Chondrocyte (in vitro differentiated cells): ENCODE measurements at places on chromosomes 4 and X. TPM values are rescaled to one million over a fixed set of nuclear protein-coding genes. Genes with fewer than 3 reads are reported as not detected.

GRCh38 chrX:9906919-9907318 is 60.2 kb upstream of the CLDN34 start:
- peaks cover 48% of the 10 kb centered on the region for H3K4me1 ChIP-seq
- H3K36me3 ChIP-seq: no peaks in the 10 kb centered on the region
- no peaks in the 10 kb centered on the region for H3K27me3 ChIP-seq

PAK3 gene
- 0.27 to 0.46 TPM (median 0.41 TPM) in 3 replicates for total RNA-seq

- no peaks in the 10 kb centered on the region for H3K4me1 ChIP-seq
- no peaks in the 10 kb centered on the region for H3K36me3 ChIP-seq
- no peak overlapping the region for H3K27ac ChIP-seq
- H3K4me3 ChIP-seq: no peak overlapping the region
Measured at GRCh38 chrX:87664381-87664780, 146.8 kb downstream of the KLHL4 start.

DNA sequence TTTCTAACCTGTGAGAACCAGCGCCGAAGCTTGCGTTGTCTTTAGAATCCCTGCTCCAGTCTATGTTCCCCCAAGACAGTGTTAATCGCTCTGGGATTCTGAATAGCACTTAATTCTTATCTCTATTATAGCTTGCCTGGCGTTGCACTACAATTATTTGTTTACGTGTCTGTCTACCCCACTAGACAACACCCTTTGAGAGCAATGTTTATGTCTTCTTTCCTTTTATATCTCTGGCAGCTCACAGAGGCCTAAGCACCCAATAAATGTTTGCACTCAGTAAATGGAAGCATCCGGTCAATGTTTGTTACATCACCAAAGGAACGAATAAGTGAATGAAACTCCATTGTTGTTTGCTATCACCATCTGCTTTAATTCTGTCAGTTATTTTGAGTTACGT is 4.8 kb upstream of the NHS start:
- no peak overlapping the region for H3K27ac ChIP-seq
- H3K36me3 ChIP-seq: no peaks in the 10 kb centered on the region
- no peak overlapping the region for H3K4me3 ChIP-seq
- H3K27me3 ChIP-seq: peaks cover 23% of the 10 kb centered on the region
- no peak for DNase-seq
